ENCODE measurements at places on chromosomes 12 and 14.

DNA sequence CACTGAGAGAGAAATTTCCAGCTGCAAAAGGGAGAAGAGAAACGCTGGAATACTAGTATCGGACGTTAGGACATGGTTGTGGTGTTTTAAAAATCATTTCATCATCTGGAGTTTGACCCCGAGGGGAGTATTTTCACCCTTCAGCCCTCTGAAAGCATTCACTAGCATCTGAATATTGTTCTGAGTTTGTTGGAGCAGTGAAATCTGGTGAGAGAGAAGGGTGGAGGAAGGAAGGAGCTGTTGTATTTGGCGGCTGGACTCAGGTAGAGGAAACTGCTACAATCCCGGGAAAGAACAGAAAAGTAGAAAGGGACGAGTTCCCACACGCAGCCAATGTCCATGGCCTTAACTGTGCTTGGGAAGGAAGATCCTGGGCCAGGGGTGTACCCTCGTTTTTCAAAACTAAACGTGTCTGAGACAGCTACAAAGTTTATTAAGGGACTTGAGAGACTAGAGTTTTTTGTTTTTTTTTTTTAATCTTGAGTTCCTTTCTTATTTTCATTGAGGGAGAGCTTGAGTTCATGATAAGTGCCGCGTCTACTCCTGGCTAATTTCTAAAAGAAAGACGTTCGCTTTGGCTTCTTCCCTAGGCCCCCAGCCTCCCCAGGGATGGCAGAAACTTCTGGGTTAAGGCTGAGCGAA, 896 bp upstream of the CDKN1B start:
- DNase-seq: no peak

GRCh38 chr12:113228394-113229028, 7.2 kb downstream of the TPCN1 start:
- no peak for DNase-seq

GRCh38 chr12:116665666-116666304, 72.1 kb downstream of the SPRING1 start:
- no peak for DNase-seq

GRCh38 chr14:32702562-32702961, 236.1 kb upstream of the NPAS3 start:
- DNase-seq: no peak

GRCh38 chr12:25051656-25052195, 102.8 kb upstream of the BCAT1 start:
- DNase-seq: peak; percentile 38

DNA sequence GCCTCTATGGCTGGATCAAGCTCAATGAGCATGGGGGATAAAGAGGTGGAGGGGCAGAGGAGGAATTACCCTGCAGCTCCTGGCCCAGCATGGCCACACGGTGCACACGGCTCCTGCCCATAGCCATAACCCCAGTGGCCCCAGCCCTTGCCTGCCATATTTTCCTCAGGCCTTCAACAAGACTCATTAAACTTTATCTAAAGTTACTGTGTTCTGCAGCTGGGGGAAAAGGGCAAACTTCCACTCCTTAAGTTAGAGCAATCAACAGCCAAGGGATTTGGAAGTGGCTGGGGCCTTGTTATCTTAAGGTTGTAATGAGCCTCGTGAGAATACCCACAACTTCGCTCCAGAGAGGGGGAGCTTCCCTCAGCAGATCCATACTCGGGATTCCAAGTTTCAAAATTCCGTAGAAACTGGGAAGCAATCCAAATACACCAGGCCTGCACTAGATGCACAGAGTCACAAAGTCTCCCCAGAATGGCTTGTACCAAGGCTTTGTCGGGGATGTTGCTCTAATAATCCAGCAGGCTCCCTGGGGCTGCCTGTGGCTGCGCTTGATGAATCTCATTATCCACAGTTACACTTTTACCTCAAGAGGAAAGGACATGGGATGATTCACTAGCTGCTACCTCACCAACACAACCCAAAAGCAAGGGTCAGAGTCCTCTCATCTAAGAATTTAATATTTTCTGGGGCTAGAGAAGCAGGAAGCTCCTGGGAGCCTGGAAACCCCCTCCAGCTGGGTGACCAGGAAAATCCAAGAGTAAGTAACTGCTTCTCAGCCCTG, 13.0 kb upstream of the OR6J1 start:
- DNase-seq: no peak

- DNase-seq: no peak
Observed at GRCh38 chr12:127640181-127640886, 626.6 kb upstream of the TMEM132C start.

GRCh38 chr12:88309546-88309945, 167.4 kb downstream of the TMTC3 start:
- DNase-seq: no peak

GRCh38 chr14:103767336-103767894, 51.8 kb downstream of the ZFYVE21 start:
- no peak for DNase-seq
